ENCODE measurements at places on chromosomes 6 and 20.

DNA sequence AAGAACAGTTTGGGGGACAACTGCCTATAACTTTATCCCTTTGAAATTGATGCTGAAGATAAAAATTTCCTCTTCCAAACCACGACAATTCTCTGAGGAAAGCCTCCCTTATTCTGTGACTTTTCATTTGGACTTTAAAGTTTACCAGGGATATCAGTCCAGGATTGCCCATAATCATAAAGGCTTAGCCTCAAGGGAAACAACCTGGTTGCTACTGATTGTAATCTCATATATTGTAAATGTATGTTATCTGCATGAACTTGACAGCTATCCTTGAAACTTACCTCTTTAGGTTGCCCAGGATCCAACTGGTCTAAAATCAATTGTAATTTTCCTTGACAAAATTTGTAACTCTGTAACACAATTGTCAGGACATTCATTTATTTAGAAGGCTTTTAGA, 23.8 kb downstream of the TBC1D32 start:
- no peak for DNase-seq

DNA sequence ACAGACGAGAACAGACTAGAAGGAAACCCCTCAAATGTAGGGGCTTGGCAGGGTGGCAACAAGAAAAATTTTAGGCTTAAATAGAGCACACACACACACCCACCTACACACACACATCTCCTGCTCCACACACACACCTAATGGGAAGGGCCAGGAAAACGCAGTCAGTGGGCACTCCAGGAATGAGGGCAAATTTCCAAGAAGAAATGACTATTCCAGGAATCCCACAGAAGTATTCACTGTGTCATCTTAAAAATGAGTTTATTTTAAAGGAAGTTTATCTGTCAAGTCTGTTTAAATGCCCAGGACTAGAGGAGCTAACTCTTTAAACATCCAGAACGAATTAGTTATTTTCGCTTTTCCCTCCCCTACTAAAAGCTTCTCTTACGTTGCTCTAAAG, 13.0 kb downstream of the ALDH8A1 start:
- DNase-seq, result no peak

DNA sequence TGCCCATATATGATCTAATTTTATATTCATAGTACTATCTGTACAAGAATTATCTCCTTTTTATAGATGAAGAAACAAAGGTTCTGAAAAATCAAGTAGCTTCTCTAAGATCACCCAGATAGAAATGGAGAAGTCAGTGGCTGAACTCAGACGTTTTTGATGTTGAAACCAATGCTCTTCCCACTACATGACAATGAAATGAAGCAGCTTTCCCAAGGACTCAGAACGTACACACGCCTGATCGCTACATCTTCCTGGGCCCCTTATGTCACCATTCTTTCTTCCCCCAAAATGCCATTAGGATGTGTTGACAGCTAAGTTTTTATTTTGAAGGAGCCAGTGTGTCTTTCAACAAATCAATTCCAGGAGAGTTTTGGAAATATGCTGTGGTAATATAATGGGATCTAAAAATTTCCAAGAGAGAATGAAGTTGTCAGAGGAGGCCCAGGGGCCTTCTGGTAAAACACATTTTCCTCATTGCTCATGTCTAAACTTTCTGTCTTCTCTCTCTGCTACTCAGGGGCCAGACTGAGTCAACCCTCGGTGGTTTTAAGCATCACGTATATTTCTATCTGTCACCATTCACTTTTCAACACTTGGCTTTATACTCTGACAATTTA, 98.1 kb upstream of the COL21A1 start:
- no peak for DNase-seq

- no peak for DNase-seq
These were observed 4.8 kb downstream of the CST3 start for GRCh38 chr20:23632711-23633573.

DNA sequence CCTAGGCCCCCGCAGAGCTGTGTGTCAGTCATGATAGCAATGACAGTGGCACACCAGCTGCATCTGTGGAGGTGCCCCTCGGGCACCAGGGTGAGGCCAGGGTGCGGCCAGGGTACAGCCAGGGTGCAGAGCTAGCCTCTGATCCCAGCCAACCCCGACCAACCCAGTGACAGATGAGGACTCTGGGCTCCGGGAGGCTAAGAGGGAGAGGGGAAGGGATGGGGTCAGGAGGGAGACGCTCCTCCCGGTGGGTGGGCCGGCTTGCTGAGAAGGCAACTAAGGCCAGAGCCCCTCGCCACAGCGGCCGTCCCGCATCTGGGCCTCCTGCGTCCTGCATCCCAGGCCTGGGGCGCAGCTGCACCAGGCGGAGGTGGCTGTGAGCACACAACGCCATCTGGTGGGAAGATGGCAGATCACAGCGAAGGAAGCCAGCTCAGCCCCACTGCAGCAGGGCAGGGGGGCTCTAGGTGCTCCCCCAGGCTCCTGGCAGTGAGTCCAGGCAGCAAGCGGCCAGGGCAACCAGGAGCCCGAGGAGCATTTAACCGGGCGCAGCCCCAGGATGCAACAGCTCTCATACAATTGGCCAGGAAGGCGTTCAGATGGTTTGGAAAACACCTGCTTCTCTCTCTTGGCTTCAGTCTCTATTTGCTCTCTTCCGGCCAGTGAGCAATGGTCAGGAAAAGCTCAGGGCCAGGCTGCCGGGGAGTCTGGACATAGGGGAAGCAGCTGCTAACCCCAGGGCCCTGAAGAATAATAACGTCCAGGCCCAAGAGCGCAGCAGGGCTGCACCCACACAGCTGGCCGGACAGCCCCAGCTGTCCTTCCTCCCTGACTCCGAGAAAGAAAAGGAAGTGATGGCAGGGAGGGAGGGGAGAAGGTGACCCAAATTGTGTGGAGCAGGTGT, 169.4 kb downstream of the TAF4 start:
- DNase-seq, result no peak

- no peak for DNase-seq
These were observed 142.6 kb downstream of the ADGRG6 start for GRCh38 chr6:142444376-142444775.

- no peak for DNase-seq
These were observed 48.9 kb downstream of the SLC2A12 start for GRCh38 chr6:134003542-134003951.

DNA sequence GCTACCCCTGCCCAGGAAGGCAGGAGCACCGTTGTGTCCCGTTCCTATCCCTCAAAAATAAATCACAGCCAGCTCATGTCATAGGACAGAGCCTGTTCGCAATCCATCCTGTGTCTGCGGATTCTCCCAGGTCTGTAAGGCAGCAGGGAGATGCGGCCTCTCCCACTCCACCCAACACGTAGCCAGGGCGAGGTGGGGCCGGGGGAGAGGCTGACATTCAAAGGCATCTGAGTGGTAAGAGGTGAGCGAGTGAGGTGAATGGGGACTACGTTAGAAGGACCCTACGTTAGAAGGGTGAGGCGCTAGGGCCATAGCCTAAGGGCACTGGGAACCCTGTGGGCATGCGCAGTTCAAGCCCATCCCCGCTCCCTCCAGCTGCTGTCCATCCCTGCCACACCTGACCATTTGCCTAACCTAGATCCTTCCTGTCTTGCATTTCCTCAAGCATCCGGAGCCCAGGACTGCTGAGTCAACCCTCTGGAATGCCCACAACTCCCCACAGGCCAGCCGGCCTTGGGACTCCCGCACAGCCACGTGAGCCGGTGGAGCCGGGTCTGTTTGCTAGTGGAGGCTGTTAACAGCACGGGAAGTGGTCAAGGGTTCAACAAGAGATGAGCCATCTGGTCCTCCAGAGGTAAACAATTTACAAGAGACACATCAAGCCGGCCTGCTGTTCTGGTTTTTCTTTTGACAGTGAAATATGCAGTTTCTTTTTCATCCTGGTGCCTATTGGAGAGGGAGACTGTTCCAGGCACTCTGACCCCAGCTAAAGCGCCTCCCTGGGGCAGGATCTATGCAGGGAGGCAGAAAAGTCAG, 45.9 kb downstream of the RIPOR3 start:
- DNase-seq, result no peak

DNA sequence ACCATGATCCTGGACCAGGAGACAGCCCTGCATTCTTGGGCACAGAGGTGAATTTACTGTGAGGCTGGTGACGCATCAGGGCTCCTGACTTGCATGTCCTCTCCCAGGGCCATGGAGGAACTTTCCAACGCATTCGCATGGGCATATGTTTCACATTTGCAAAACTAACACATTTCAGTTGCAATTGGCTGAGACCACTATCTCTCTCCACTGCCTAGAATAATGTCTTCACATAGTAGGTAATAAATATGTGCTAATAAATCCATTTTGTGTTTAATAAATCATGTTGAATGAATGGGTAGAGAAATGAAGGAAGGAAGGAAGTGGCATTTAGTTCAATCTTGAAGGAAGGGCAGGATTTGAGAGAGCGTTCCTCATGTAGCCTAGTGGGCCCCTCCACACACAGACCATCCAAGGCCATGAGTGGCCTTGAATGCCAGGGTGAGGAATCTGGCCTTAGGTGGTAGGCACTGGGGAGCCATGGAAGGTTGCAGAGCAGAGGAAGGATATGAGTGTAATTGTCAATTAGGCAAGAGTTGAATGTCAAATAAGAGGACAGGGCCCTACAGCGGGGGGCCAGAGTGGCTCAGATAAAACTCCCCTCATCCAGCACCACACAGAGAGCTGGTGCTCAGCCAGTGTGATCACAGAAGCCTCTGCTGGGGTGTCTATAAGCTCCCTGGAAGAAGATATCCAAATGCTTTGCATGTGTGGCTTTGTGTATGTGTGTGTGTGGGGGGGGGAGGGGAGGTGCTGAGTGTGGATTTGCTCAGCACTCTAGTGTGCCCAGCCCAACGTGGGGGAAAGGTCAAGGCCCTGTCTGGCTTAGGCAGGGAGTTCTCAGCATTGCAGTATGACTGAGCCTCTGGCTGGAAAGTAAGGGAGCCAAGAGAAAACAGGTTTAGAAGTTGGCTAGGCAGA, 30.9 kb upstream of the CCN5 start:
- DNase-seq, result no peak

GRCh38 chr6:138432063-138432356, 28.0 kb downstream of the HEBP2 start:
- DNase-seq, result no peak

DNA sequence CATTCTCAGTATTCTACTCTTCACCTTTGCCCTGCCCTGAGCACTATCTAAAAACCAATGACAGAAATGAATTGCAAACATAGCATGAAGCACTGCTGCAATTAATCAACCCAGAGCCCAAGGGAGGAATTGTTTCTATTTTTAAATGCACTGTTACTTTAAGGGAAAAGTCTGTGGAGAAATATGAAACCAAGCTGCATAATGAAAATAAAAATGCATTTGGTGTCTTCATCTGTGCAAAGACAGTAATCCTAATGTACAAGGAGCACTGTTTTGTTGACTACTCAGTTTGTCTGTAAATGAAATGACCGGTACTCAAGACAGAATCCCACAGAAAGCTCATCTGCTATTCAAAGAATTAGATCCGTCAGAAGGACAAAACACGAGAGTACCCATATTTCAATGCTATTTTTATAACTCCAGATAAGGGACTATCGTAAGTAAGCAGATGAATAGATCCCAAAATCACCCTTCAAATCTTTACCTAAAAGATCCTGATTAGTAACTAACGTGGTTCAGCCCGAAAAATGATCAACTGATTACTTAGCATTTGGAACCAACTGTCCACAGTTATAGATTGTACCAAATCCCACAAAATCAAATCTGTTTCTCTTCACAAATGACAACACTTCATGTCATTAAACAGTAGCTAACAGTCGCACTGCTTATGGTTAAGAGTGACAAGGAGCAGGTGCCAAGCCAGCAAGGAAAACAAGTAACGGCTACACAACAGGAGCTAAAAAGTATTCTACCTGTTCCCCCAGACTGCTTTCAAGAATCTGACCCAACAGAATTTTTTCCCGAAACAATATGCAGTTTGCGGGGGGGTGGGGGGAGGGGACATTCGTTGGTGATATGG, 2.4 kb downstream of the KIF13A start:
- no peak for DNase-seq

DNA sequence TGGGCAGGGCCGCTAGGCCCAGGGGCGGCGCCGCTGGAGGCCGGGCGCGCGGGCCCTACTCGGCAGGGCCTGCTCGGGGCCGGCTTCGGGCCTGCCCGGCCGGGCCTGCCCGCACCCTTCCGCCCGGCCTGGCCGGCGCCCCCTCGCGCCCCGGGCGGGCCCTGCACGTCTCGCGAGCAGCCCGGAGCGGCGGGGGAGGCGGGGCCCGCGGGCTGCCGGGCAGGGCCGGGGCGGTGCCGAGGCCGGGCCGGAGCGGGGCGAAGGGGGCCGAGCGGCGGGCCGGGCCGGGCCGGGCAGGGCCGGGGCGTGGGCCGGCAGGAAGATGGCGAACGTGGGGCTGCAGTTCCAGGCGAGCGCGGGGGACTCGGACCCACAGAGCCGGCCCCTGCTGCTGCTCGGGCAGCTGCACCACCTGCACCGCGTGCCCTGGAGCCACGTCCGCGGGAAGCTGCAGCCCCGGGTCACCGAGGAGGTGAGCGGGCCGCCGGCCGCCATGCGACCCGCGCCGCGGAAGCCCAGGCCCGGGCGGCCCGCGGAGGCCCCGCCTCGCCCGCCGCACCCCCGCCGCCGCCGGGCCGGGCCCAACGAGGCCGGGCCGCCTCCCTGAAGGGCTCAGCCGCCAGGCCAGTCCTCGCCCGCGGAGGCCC, at the start of gene NPEPL1:
TSS of gene NPEPL1 (plus strand) at position 222 of the 647 bp plus-strand sequence. CDS start at position 323, 101 bp downstream.
- peak; percentile 44 for DNase-seq

- DNase-seq, result no peak
These were observed 10.3 kb downstream of the FILIP1 start for GRCh38 chr6:75483136-75483952.

Data from stimulated activated CD4-positive, alpha-beta T cell treated with anti-CD3 and anti-CD28 coated beads, Interleukin-2, amount 100 ng/mL, for 4 hours (primary cell).